Left ventricle myocardium inferior (tissue), 1 donor: ENCODE measurements at places on chromosomes 7 and 10. TPM values are rescaled to one million over a fixed set of nuclear protein-coding genes. Genes with fewer than 3 reads are reported as not detected.
A peak's percentile ranks its signal among the peaks of the same experiment; 100 is the strongest.

The ZNF722 gene
- not detected for total RNA-seq

DNA sequence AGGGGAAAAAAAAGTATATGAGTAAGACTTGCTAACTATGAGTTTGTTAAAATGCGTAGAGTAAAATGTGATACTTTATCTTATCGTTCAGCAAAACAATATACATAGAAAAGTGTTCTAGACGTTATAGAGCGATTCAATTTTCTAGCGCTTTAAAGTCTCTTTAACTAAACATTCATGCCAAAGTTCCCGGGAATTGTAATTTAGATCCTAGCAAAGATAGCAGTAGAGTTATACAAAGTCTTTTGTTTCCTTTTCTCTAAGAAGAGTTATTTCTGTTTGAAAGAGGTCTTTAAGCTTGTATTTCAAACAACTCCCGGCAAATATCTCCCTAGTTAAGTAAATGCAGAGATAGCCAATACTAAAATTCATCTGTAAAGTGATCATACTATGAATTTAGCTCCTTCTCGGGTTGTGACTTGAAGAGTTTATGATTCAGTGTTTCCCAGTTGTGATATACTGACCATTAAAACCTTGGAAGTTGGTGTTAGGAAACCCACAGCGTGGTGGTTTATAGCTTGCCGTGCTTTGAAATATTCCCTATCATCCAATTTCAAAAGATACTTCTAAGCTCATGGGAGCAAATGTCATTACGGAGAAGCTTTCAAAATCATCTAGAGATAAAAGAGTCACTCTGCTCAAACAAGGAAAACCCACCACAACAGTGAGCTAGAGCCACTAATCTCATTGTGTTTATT, 171.7 kb downstream of the CSTF2T start:
- peak overlapping the region; percentile 1 for H3K4me3 ChIP-seq
- H3K36me3 ChIP-seq: no peaks in the 10 kb centered on the region
- DNase-seq: no peak
- H3K27ac ChIP-seq: peak overlapping the region; percentile 11
- peaks cover 25% of the 10 kb centered on the region for H3K4me1 ChIP-seq
- H3K27me3 ChIP-seq: no peaks in the 10 kb centered on the region

DNA sequence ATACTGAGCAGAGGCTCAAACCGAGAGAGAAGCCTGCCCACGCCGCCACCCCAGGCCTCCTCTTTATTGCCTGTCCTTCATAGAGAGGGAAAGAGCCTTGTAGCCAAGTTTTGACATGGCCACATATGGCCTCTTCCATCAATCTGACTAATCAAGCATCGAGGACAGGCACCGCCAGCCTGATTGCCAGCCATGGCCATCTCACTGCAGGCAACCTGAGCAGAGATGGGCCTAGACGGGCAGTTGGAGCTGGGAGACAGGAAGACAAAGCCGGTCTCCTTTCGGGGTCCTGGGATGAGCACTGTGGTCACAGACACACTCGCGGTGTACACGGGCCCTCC, 67.2 kb downstream of the EBF3 start:
- H3K27me3 ChIP-seq: peaks cover 45% of the 10 kb centered on the region
- peaks cover 69% of the 10 kb centered on the region for H3K4me1 ChIP-seq
- DNase-seq: no peak
- H3K36me3 ChIP-seq: no peaks in the 10 kb centered on the region

DNA sequence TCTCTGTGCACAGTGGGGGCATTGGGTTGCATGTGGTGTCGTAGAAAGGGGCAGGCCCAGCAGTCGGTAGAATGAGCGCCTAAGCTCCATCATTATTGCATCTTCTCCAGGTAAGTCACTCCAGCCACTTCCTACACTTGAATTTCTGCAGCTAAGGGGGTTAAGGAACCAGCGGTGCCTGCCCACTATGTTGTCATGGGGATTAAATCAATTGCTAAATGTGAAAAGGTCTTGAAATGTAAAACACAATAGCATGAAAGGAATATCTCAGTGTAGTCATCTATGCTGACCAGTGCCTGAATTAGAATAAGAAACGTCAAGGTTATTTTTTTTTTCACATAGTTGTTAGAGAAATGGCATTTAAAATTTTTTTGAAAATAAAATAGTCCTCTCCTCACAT, 15.2 kb upstream of the CELF2 start:
- no peaks in the 10 kb centered on the region for H3K27me3 ChIP-seq
- no peak overlapping the region for H3K4me3 ChIP-seq
- no peak overlapping the region for H3K27ac ChIP-seq
- no peaks in the 10 kb centered on the region for H3K36me3 ChIP-seq
- DNase-seq: no peak
- no peaks in the 10 kb centered on the region for H3K4me1 ChIP-seq

GRCh38 chr7:136900005-136900404, 31.6 kb downstream of the CHRM2 start:
- no peaks in the 10 kb centered on the region for H3K36me3 ChIP-seq
- H3K4me1 ChIP-seq: peaks cover 42% of the 10 kb centered on the region
- H3K4me3 ChIP-seq: no peak overlapping the region
- peak overlapping the region; percentile 59 for H3K27ac ChIP-seq
- DNase-seq: no peak

- no peak overlapping the region for H3K4me3 ChIP-seq
- H3K27me3 ChIP-seq: peaks cover 52% of the 10 kb centered on the region
- no peak for DNase-seq
- no peaks in the 10 kb centered on the region for H3K36me3 ChIP-seq
Measured at GRCh38 chr7:44194069-44194468, 4.8 kb upstream of the GCK start.

GRCh38 chr10:86190291-86190690, 176.3 kb downstream of the GRID1 start:
- no peaks in the 10 kb centered on the region for H3K4me1 ChIP-seq
- peaks cover 15% of the 10 kb centered on the region for H3K27me3 ChIP-seq
- H3K27ac ChIP-seq: no peak overlapping the region
- DNase-seq: no peak
- H3K4me3 ChIP-seq: no peak overlapping the region

The CALHM1 gene
- total RNA-seq: not detected

The CHAT gene
- not detected for total RNA-seq

DNA sequence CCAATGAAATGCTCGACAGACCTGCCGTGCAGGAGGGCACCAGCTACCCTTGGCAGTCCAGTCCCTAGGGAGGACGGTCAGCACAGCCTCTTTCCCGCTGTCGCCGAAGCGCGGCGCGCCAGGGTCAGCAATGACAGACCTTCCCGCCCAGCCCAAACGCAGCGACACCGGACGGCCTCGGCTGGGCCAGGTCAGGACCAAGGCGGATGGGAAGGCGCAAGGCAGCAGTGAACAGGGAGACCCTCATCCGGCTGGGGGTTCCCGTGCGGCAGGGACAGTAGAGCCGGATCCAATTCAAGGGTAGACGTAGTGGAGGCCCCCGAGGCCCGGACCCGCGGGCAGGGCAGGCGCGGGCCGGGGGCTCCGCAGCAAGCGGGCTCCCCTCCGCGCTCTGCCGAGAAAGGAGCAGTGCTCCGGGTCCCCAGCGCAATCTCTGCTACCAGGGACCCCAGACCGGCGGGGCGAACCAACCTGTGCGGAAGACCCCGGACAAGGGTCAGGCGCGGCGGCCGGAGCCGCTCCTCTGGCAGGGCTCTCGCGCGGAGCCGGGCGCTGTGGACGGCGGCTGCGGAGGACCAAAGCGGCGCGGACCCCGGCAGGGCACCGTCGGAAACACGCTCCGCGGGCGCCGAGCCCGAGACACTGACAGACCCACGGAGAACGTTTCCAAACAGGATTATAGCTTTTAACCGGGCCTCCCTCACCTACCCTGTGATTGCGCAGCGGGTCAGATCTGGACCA, at the start of gene SEC31B:
TSS of gene SEC31B (minus strand) at position 551 of the 741 bp plus-strand sequence. CDS start 2,909 bp downstream, outside the sequence.
- H3K27me3 ChIP-seq: no peaks in the 10 kb centered on the region
- peak within 1 kb of the TSS; percentile 70 for H3K27ac ChIP-seq
- H3K4me1 ChIP-seq: peaks cover 18% of the 10 kb centered on the region
- peak; percentile 53 for DNase-seq

GRCh38 chr7:1512781-1513656, 8.8 kb upstream of the INTS1 start:
- H3K4me1 ChIP-seq: peaks cover 23% of the 10 kb centered on the region
- H3K27me3 ChIP-seq: no peaks in the 10 kb centered on the region
- peak; percentile 85 for DNase-seq
- no peaks in the 10 kb centered on the region for H3K36me3 ChIP-seq

DNA sequence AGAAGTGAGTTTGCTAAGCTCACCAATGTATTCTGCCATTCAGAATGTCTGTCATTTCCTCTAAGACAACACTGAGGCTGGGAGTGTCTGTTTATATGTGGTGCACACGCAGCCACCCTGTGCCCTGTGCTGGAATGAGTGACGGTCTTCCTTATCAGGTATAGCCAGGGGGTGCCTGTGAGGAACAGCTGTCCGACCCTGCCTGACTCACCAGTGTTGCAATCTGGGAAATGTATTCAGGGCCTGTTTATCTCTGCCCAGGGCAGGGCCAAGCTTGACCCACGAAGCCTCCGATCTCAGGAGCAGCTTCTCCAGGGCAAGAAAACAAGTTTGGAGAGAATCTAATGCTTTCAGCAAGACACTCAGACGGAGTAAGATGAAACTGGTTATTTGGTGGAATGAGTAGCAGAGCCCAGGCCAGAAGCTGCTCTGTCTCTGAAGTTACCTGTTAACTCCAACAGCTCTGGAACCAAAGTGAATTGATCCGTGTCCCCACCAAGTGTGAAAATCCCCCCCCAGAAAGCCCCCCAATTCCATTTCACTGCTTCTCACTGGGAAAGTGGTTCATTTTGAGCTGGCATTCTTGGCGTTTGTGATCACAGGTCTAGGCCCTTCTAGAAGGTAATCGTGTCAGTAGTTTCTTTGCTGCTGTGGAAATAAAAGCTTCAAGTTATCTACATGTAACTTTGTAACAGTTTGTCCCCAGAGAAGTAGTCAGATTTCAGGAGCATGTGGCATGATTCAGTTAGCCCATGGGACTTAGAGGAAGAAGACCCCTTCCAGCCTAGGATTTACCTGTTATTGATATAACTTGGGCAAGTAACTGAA, 6.1 kb upstream of the UBE2H start:
- H3K4me3 ChIP-seq: no peak overlapping the region
- H3K27me3 ChIP-seq: no peaks in the 10 kb centered on the region
- peaks cover 11% of the 10 kb centered on the region for H3K4me1 ChIP-seq
- peak overlapping the region; percentile 3 for H3K27ac ChIP-seq
- H3K36me3 ChIP-seq: no peaks in the 10 kb centered on the region
- peak; percentile 25 for DNase-seq

The MMD2 gene
- not detected for total RNA-seq
